Lower leg skin (tissue), 4 donors: ENCODE measurements at places on chromosomes 13 and 19. TPM values are rescaled to one million over a fixed set of nuclear protein-coding genes. Genes with fewer than 3 reads are reported as not detected.

ZNF468 gene
- total RNA-seq = 18.2 TPM

KLK5 gene
- 301 TPM for total RNA-seq

DNA sequence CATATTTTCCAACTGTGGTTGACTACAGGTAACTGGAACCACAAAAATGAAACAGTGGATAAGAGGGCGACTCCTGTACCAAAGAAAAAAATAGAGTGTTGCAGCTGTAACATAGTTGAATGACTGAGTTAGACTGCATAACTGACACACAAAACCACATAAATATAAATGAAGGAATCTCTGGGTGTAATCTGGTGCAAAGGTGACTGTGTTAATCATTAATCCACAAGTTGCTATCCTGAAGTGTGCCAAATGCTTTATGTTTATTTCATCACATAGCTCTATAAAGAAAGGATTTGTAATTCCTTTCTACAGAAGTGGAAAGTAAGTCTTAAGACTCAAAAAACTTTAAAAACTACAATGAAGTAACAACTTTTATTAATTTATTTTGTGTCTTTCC, 6.0 kb upstream of the GJB2 start:
- DNase-seq = no peak

TEX101 gene
- total RNA-seq = 0.74 TPM

TRPC4 gene
- total RNA-seq = not detected

GRCh38 chr13:20399515-20399914, 126.1 kb downstream of the CRYL1 start:
- no peak for DNase-seq

DNA sequence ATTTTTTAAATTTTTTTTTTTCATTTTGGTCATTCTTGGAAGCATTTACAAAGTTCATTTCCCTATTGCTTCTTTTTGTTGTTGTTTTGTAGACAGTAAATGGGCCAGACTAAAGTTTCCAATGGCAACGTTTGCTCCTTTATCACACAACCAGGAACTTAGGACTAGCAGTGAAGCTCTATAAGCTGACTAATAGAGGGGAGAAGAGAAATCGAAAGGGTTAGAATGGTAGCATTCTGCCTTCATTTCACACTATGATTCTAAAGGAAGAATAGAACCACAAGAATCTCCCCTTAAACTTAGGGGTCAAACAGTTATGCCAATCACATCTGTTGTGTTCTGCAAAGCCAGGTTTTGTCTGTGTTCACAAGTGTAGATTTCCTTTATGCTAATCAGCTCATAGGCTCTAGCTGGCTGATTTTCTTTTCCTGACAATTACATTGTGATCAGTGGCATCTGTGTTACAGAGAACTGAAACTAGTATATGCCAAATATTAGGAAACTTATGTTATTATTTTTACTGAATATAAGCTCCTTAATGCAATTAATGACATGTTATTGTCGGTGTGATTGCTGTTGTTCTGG, 467.3 kb downstream of the DACH1 start:
- no peak for DNase-seq

DNA sequence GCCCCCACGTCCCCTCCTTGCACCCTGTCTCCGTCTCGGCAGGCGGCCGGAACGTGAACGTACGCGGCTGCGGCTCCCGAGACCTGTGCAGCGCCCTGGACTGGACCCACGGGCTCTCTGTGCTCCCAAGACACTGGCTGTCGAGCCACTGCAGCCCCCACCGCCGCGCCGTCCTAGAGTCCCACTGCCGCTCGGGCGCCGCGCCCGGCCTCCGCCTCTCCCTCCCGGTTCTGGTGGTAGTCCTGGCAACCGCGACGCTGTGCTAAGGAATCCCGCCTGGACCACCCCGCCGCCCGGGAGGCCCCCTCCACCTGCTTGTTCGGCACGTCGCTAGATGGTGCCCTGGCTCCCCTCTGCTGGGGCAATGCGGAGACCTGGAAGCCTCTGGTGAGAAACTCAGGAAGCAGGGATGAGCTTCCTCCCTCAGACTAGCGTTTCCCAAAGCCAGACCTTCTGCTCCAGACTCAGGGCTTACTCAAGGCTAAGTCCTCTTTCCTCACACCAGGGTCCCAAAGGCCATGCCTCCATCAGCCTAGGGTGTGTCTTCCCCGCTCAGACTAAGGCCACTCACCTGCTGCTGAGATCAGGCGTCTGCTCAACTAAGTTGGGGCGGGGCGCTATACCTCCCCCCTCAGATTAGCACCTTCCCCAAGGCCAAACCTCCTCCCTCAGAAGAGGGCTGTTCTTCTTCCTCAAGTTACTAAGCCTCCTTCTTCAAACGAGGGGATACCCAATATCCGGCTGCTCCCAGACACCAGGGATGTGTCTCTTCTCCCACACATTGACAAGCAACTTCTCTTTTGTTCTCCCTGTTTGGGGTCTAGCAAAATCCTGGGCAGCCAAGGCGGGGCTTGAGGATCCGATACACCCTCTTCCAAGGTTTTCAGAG, 16.1 kb upstream of the IRGC start:
- peak; percentile 86 for DNase-seq

CCDC70 gene
- not detected for total RNA-seq

- DNase-seq = no peak
Measured at GRCh38 chr19:39438270-39438934, 2.7 kb upstream of the RPS16 start.

- no peak for DNase-seq
Measured at GRCh38 chr13:38897521-38897920, 93.1 kb downstream of the STOML3 start.

DNA sequence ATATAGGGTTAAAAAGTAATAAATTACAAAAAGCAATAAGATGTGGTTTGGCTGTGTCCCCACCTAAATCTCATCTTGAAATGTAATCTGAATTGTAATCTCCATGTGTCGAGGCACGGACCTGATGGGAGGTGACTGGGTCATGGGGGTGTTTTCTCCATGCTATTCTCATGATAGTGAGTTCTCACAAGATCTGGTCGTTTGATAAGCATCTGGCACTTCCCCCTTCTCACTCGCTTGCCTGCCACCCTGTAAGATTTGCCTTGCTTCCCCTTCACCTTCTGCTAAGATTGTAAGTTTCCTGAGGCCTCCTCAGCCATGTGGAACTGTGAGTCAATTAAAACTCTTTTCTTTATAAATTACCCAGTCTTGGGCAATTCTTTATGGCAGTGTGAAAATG, 577.4 kb downstream of the TBC1D4 start:
- no peak for DNase-seq

ACTN4 gene
- total RNA-seq = 572 TPM
